Eye (tissue), 1 donor: ENCODE measurements at places on chromosomes 16 and 17.
A peak's percentile ranks its signal among the peaks of the same experiment; 100 is the strongest.

DNA sequence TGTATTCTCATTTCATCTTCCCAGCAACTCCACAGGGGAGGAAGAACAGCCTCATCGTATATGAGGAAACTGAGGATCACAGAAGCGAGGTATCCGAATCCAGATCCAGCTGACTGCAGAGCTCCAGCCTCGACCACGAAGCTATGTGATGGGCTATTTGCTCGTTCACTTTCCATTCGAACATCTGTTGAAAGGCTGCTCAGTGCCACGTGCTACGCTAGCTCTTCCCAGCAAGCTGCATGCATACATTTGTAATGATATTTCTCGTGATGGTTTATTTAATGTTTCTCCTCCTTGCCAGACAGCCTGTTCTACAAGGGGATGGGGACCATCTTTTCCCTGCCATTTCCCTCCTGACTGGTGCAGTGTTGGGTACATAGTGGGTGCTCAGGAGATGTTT, 48.4 kb upstream of the RCVRN start:
- no peak for DNase-seq

DNA sequence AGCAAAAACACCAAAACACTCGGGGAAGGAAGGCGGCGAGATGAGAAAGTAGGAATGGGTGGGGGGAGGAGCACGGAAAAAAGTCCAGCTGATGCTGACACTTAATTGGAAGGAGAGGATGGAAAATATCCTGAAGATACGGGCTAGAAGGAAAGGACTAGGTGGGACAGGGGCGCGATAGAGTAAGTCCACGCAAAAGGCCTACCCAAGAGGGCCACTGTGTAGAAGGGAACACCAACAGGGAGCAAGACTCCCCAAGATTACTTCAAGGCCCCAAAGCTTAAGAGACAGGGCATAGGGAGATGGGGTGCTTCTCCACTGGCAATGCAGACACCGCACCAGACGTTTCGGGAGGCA, 736 bp downstream of the APPBP2 start:
- no peak for DNase-seq

DNA sequence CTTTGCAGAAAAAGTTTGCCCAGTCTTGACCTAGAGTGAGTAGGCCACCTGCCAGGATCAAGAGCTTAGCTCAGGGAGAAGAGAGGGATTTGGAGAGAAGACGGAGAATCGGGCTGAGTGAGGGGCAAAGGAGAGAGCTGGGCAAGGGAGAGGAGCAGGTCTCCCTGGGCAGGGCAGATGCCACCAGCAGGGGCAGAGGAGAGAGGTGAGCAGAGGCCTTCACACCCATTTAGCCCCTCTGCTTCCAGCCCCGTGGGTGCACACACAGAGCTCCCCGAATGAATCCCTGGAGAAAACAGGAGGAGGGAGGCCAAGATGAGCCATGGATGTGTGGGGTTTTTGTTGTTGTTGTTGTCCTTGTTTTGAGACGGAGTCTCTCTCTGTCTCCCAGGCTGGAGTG, 29.2 kb downstream of the TBX4 start:
- DNase-seq: no peak

GRCh38 chr16:47461598-47462266, 601 bp downstream of the PHKB start:
- DNase-seq: peak; percentile 68
